ENCODE measurements at places on chromosomes 13 and 19. TPM values are rescaled to one million over a fixed set of nuclear protein-coding genes. Genes with fewer than 3 reads are reported as not detected.

DNA sequence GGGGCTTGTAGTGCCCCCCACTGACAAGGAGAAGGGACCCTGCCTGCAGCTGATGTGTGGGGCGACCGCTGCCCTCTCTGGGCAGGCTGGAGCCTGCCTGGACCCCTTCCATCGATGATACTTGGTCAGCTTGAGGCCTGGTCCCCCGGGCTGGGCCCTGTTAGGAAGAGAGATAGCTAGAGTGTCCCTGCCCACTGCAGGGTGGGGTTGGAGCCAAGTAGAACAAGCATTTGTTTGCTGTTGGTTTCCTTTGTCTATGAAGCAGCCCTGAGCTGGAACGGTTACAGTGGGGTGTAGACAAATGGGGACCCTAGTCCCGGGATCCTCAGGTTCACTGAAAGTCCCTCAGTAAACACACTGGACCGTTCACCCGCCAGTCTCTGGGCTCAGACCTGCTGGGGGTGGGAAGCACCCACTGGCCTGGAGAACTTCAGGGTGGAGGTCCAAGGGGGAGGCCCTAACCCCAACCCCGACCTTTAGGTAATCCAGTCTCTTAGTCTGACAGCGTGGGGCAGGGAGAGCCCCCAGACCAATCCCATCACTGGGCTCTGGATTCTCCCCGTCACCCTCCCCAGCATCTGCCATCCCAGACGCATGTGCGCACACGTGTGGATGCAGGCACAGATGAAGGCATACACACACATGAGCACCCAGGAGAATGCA, 204.8 kb upstream of the ZNF536 start:
- no peak for DNase-seq

DNA sequence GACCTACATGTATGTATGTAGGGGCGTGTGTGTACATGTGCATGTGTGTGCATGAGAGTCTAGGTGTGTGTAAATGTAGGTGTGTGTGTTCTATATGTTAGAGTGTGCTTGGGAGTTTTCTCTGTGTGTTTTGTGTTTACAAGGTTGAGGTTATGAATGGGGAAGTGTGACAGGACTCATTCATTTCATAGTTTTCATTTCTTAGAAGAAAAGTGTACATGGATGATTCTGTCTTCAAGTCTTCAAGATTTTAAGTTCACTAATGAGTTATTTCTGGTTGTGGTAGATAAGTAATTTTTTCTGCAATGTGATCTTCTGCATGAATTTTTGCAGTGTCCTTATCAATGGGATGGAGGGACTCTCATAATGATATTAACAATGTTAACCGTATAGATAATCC, 118.2 kb upstream of the SLC10A2 start:
- no peak for DNase-seq

- DNase-seq, result no peak
Measured at GRCh38 chr13:28423010-28423409, 71.9 kb downstream of the FLT1 start.

DNA sequence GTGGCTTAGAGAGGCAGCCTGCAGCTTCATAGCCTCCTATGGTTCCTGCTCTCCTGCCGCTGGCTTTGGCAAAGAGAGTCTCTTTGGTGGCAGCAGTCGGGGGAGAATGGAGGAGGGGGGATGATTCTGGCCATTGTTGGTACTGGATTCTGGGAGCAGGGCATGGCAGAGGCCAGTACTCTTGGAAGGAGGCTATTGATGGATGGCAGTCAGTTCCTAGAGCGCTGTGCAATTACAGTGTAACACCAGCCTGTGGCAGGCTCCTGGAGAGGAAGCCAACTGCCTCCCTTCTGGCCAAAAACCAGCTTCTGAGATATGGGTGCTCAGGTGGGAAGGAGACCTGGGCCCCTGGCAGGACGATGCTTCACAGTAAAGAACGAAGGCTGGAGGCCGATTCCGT, 47.9 kb upstream of the TMTC4 start:
- DNase-seq, result no peak

Gene LENG9
- total RNA-seq, result 6.8 TPM

- DNase-seq, result peak; percentile 77
Measured at GRCh38 chr13:101751488-101751887, 299.0 kb downstream of the ITGBL1 start.

DNA sequence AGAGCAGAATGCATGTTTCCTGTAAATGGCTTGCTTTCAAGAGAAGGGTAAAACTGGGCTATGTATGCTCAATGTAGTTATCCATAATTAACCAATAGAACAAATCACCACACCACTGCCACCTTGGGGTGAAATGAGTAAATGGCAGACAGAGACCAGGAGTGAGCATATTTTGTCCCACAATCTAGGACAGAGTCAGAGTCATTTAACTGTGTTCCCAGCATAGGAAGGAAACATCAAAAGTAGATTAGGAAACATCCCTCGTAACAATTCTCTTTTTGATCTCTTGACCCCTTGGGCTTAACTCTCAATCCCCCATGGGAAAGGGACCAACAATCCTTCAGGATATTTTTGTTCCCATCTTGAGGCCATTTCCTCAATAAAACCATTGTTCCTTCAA, 224.8 kb downstream of the NHLRC3 start:
- peak; percentile 27 for DNase-seq

Gene CACNG6
- 3.1 TPM for total RNA-seq

- DNase-seq, result no peak
Measured at GRCh38 chr19:282501-282900, 8.7 kb downstream of the PLPP2 start.

GRCh38 chr19:2631213-2631821, 71.2 kb downstream of the GNG7 start:
- no peak for DNase-seq

- no peak for DNase-seq
Measured at GRCh38 chr19:39133431-39134270, 8.1 kb downstream of the PAK4 start.

Gene TMIGD2
- total RNA-seq, result not detected

DNA sequence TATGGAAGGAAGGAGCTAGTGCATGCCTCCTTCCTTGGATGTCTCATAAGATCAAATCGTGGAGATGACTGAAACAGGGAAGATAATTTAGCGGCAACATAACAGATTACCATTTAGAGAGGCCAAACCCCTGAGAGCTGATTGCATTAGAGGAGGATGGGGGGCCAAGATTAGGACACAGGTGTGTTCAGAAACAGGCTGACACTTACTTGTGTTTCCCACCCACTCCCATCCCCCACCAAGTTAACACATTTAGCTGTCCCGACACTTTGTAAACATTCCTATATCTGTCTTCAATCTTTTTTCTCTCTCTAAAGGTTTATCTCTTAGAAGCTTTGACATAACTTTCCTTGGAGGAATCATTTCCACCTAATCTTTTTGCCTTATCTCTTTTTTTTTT, 48.8 kb upstream of the KCTD4 start:
- no peak for DNase-seq

DNA sequence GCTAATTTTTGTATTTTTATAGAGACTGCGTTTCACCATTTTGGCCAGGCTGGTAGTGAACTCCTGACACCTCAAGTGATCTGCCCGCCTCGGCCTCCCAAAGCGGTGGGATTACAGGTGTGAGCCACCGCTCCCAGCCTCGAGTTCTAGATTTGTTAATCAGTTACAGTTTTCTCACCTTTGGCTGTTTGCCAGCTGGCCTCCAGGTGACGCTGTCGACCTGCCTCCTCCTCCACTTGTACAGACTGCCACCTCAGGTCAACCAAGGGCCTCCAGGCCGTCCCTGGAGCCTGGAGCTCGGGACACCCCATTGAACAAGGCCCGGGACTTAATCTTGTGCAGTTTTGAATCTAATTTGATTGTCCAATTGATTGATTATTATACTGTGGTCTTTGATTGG, 45.5 kb downstream of the IER2 start:
- DNase-seq, result no peak

Gene ZNF558
- total RNA-seq, result 3.8 TPM
